ENCODE measurements at places on chromosomes 1 and 21. TPM values are rescaled to one million over a fixed set of nuclear protein-coding genes. Genes with fewer than 3 reads are reported as not detected.

- ATAC-seq, result no peak
Measured at GRCh38 chr1:193079187-193079586, 19.8 kb downstream of the RO60 start.

Gene FAM89A
- total RNA-seq, result 12.4 TPM

DNA sequence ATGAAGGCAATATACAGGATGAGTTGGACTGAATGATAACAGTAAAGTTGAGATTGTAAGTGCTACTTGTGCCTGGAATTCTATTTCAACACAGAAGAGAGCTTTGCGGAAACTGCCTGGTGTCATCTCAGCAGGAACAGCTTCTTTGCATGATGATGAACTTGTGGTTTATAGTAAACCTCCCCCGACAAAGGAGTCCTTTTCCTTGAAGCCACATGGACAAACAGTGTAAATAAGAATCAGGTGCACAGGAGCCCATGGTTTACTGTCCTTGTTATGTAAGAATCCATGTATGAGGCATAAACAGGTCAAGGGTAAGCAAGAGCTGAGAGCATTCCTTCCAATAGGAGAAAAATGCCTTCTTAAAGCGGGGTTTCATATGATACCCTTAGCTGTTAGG is 66.2 kb downstream of the PCNX2 start:
- no peak for ATAC-seq

Gene LCE2A
- not detected for total RNA-seq

Measured in esophagus mucosa (tissue), 1 donor.